Stimulated activated CD8-positive, alpha-beta memory T cell treated with anti-CD3 and anti-CD28 coated beads, Interleukin-2, amount 100 ng/mL, for 1 hour (primary cell): ENCODE measurements at places on chromosomes 2 and 18.
A peak's percentile ranks its signal among the peaks of the same experiment; 100 is the strongest.

DNA sequence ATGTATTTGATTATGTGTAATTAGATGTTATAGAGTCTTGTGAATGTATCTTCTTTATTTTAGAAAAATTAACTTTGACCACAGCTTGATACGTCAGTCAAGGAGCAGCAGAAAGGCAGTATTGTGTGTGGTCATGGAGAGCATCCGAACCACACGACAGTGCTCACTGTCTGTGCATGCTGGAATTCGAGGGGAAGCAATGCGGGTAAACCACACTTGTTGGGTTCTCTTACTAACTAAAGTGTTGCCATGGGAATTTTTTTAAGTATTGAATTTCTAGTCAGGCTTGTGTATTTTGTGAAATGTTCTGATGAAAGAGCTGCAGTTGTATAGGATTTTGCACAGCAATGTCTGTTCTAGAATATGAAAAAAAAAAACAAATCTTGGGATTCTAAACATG is 4.8 kb downstream of the PJVK start:
- no peak for DNase-seq

DNA sequence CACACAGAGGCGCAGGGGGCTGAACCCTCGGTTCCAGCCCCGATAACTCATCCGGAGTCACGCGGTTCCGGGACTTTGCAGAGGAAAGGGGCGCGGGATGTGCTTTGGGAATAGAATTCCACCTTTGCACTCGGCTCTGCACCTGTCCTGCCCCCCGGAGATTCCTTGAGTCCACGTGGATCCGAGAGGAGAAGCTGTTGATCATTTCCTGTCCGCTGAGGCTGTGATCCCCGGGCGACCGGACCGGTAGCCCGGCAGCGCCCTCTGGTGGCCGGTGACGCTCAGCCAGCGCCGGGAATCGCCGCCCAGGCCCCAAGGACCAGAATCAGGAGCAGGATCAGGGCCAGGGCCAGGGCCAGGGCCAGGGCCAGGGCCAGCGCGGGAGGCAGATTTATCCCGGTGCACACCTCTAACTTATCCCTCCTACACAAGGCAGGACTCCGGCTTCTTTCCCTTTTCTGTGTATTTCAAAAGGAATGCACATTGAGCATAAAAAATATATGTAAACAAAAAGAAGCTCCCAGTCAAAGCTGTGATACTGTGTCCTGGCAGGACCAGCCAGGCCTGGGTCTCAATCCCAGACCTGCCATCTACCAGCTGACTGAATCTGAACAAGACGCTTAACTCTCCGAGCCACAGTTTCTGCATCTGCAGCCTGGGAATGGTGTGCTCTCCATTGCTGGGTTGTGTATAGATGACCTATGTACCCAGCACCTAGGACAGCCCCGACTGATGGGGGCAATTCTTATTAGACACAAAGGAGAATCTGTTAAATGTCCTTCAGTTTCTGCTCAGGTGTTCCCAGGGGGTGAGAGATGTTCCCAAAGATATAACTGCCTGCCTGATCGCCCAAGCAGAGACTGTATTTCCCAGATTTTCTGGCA is 8.5 kb upstream of the SPATA3 start:
- peak; percentile 64 for DNase-seq

- no peak for DNase-seq
Measured at GRCh38 chr18:8747440-8747937, 42.1 kb downstream of the MTCL1 start.

DNA sequence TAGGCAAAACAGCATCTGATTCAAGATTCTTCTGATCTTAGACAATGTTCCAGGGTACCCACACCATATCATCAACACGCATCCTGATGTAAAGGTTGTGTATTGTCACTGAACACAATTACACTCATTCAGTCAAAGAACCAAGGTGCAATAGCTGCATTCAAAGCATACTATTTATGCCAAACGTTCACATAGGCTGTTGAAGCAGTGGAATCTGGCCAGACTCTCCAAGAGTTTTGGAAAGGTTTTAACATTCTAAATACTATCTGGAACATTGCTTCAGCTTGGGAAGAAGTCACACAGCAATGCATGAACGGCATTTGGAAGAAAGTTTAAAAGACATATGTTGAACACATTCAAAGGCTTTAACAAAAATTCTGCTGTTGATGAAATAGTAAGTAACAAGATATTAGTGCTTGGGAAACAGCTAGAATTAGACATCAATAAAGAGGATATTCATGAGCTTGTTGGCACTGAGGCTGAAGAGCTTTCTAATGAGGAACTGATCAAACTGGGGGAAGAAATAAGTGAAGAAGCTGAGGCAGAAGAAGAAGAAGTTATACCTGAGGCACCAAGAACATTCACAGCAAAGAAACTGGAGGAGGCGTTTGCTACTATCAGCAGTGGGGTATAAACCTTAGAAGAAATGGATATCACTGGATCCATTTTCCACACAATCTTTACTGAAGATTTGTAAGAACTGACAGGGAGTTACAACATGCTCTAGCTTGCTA is 47.6 kb upstream of the MSH6 start:
- no peak for DNase-seq

GRCh38 chr2:239158641-239159475 is 242.0 kb downstream of the HDAC4 start:
- DNase-seq: no peak
